Stimulated activated CD8-positive, alpha-beta memory T cell treated with anti-CD3 and anti-CD28 coated beads, Interleukin-4, amount 100 ng/mL, for 48 hours (primary cell): ENCODE measurements at places on chromosomes 12 and 14.
A peak's percentile ranks its signal among the peaks of the same experiment; 100 is the strongest.

- DNase-seq, result peak; percentile 66
Observed at GRCh38 chr12:107670999-107671643, 14.5 kb upstream of the PWP1 start.

DNA sequence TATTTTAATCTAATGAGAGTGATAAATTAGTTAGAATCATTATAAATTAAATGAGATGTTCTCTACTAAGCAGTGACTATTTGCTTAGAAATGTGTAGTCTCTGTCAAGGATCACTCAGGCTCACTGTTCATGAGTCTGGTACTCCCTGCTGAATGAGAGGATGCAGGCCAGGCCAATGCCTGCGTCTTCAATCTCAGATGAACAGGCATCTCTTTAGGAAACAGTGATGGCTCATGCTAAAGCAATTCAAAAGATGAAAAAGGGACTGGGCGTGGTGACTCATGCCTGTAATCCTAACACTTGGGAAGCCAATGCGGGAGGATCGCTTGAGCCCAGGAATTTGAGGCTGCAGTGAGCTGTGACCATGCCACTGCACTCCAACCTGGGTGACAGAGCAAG, 106.8 kb downstream of the ZFC3H1 start:
- no peak for DNase-seq

DNA sequence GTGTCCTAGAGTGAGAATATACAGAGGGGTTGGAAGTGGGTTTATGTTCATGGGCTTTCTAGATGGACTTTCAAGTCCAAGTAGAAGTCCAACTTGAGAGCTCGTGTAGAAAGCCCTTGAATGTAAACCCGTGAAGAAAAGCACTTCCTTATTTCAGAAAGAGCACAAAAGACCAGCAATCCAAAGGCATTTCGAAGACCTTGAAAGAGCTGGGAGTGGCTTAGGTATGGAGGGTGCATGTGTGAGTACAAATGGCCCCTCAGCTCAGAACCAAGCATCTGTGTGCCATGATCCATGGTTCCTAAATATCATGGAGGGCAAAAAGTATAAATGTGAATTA, 160.7 kb downstream of the ETV6 start:
- no peak for DNase-seq

DNA sequence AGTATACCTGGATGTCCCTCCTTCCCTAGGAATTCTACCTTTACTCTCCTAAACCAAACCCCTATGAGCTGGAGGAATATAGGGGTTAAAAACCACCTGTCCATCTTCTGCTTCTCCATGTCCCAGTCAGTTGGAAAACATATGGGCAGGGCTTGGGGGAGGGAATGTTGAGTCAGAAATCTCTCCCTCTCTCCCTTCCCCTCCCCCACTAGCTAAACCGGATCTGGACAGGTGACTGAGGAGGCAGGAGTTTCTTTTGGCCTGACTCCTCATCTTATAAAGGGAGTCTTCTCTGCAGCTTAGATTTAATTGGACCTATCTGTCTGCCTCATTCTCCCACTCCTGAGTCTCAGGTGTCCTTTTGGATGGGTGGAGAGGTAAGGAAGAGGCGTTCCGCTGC, 6.1 kb downstream of the ERBB3 start:
- DNase-seq, result no peak

DNA sequence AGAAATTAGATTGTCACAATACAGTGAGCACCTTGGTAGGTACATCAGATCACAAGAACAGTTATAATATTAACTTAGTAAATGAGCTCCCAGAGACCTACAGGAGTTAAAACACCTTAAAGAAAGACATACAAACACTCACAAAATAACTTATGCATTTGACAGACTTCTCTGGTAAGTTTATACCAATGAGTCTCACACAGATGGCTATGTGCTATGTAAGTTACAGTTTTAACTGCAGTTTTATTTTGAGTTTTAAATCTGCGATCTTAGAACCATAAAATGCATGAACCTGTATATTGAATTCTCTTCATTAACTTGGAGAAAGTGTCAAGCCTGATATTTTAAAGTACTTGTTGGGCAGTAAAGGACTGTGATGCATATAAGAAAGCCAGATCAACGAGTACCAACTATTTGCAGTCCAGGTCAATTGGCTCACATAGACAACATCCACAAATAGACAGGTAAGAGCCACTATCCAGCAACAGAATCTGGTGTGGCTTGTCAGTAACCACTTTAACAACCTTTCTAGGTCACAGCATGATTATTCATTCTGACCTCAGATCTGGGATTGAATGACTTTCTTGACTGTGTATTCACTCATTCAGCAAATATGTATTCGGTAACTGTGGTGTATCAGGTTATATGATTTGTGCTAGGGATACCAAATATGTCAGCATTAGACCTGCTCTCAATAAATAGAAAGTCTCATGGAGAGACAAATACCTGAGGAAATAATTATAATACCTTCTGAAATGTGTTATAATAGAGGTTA, 856.6 kb upstream of the MGAT4C start:
- DNase-seq, result no peak

DNA sequence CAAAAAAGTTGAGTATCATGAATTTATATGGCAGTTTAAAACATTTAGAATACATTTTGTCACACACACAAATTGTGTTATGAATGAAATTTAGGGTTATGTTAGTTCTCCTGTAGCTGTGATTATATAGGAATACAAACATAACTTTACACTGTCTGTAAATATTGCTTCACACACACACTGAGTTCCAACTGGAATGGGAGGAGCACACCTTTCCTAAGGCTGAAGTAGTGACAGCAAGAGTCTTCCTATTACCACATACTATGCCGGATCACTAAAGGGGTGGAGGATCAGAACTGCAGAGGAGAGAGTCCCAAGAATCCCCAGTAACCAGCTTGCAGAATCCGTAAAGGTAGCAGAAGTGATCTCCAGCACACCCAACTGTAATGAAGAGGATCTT, 63.7 kb downstream of the DNAI7 start:
- DNase-seq, result no peak

- peak; percentile 59 for DNase-seq
Observed at GRCh38 chr14:39266525-39266870, 32.8 kb downstream of the MIA2 start.

GRCh38 chr14:67410313-67410712, 1.7 kb downstream of the PLEK2 start:
- DNase-seq, result no peak

- no peak for DNase-seq
Observed at GRCh38 chr12:100959481-100959880, 164.9 kb downstream of the ANO4 start.

GRCh38 chr14:28745176-28745575, 21.4 kb upstream of the FOXG1 start:
- no peak for DNase-seq

GRCh38 chr12:75690296-75690955, 179.0 kb upstream of the KRR1 start:
- DNase-seq, result no peak

GRCh38 chr14:55889124-55889523, 229.1 kb upstream of the PELI2 start:
- no peak for DNase-seq

DNA sequence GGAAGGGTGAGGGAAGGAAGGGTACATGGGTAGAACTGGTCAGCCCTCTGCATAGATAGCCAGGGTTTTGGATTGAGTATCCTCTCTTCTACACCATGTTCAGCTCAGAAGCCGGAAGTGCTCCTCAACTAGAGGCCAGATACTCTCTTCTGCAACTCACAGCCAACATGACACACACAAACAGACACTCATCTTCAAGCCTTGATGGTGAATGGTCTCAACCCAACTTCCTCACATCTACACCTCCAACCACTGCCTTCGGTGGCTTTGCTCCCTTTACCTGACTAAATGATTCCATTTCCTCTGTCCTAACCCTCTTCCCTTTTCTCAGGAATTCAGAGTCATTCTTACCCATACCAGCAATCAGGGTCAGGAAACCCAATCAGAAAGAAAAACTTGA, 7.6 kb upstream of the FKBP11 start:
- DNase-seq, result no peak

DNA sequence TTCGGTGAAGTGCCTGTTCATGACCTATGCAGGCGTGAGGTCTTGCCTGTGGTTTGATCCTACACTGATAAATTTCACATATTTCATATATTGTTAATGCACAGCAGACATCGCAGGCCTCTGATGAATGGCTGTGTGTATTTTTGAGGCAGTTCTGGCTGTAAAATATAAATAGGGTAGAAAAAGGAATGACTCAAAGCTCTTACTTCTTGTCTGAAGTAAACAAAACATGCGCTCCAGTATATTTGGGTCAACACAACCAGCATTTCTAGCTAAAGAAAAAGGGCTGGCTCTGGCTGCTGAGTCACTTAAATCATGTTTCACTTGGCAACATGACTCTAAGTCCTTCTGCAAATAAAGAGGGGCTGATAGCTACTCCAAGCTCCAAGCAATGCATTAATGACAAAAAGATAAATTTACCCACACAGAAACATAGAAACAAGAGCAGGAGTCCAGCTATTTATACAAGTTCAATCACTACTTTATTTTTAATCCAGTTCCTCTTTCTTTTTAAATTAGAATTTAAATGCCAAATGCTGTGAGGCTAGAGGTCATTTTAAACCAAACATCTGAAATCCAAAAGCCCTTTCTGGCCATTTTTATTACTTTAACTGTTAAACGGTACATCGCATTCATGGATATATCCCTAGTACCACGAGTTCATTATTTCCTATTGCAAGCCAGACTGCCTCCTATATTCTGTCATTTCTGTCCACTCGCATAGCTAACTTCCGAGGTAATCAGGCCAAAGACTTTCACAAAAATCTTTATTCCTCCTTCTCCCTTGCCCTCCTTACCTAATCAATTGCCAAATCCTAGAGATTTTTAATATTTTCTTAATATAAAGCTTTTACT, 54.3 kb upstream of the TMCC3 start:
- DNase-seq, result no peak

GRCh38 chr12:132024758-132025157, 75.0 kb downstream of the EP400 start:
- no peak for DNase-seq

DNA sequence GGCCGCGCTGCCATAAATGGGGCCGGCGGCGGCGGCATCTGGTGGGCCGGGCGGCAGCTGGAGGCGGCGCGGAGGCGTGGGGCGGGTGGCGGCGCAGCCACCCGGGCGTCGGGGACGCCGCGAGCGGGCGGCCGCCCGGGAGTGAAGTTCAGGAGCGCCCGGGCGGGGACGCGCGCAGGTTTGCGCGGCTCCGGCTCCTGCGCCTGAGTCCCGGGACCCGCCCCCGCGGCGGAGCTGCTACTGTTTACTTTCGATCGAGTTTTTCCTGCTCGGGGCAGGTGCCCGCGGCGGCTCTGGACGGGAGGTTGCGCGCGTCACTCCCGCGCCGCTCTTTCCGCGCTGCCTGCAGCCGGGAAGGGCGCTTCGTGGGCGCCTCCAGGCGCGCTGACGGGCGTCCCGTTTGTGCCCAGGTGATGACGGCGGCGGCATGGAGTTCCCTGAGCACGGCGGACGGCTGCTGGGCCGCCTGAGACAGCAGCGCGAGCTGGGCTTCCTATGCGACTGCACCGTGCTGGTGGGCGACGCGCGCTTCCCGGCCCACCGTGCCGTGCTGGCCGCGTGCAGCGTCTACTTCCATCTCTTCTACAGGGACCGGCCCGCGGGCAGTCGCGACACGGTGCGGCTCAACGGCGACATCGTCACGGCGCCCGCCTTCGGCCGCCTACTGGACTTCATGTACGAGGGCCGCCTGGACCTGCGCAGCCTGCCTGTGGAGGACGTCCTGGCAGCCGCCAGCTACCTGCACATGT, at the start of gene ZBTB42:
ZBTB42 (plus strand) TSS at position 331 of the 749 bp plus-strand sequence; CDS start at position 428, 97 bp downstream.
- DNase-seq, result peak; percentile 74

DNA sequence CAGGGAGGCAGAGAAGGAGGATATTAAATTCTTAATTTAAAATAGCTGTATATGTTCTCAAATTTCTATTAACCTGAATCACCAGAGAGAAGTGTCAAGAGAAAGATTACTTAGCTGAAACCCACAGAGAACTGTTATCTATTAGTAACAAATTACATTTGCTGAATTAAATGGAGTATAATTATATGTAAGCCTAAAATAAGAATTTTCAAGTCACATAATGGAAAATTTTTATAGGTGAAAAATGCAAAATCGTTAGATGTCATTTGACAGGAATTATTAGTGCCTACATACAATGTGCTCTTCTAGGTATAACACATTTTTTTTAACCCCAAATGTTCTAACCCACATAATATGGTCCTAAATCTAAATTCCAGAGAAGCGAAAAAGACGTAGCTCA, 4.1 kb upstream of the ATP2B1 start:
- no peak for DNase-seq

GRCh38 chr14:59175404-59175803, 13.1 kb upstream of the DAAM1 start:
- no peak for DNase-seq

GRCh38 chr12:83634726-83635267, 948.1 kb downstream of the TMTC2 start:
- DNase-seq, result no peak

- no peak for DNase-seq
Observed at GRCh38 chr12:121330692-121331091, 21.5 kb downstream of the ANAPC5 start.

DNA sequence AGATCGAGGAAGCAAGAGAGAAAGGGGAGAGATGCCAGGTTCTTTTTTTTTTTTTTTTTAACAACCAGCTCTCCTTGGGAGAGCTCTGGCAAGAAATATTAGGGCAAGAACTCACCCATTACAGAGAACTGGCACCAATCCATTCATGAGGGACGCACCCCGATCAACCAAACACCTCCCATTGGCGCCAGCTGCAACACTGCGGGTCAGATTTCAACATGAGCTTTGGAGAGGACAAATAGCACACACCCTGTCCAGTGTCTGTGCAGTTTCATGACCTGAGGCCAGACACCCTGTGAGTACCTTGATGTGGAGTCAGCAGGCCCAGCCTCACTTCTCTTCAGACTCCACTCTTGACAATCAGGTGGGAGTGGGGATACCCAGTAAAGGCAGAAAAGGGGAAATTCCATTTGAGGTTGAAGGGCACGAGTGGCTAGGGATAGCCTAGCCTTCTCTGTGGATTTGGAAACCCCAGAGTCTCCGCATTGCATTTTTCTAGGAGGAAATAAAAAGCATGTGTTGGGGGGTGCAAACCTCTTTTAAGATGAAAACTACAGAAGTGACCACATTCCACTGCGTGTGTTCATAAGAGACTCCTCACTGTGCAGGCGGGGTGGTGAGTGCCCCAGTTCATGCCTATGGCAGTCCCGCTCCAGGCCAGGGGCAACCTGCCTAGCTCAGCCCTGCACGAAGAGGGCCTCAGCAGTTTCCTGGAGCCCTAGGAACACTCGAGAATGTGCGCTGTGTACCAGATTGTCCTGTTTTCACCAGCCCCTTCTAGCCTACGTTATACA, 42.4 kb upstream of the GPATCH2L start:
- DNase-seq, result no peak

- DNase-seq, result no peak
Observed at GRCh38 chr14:92655419-92656201, 92.8 kb downstream of the LGMN start.

- no peak for DNase-seq
Observed at GRCh38 chr12:78880078-78880477, 15.5 kb downstream of the SYT1 start.

GRCh38 chr14:68518166-68518565, 274.7 kb downstream of the ZFP36L1 start:
- DNase-seq, result no peak

- no peak for DNase-seq
Observed at GRCh38 chr14:51703787-51704186, 52.1 kb downstream of the FRMD6 start.

GRCh38 chr12:6376870-6377666, 1.7 kb upstream of the SCNN1A start:
- no peak for DNase-seq
